Right lobe of liver (tissue), 6 donors: ENCODE measurements at places on chromosomes 2 and 18.

DNA sequence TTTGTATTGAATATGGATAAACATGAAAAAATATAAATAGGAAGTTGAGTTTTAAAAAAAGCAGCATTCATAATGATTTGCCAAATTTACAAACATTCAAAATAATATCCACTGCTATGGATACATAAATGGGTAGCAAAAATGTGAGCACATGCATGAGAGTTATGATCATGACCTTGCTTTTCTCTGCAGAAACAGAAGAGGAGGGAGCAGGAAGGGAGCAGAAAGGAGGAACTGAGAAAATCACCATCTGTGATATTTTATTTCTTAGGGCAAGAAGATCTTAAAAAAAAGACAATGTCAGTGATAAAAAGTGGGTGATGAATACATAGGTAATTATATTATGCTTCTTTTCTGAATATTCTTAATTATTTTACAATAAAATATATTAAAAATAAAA is 17.7 kb upstream of the CCDC93 start:
- DNase-seq = no peak

- DNase-seq = no peak
Observed at GRCh38 chr2:232276733-232277313, 101.7 kb upstream of the ALPP start.

GRCh38 chr18:56678836-56679565 is 27.8 kb downstream of the WDR7 start:
- DNase-seq = no peak

DNA sequence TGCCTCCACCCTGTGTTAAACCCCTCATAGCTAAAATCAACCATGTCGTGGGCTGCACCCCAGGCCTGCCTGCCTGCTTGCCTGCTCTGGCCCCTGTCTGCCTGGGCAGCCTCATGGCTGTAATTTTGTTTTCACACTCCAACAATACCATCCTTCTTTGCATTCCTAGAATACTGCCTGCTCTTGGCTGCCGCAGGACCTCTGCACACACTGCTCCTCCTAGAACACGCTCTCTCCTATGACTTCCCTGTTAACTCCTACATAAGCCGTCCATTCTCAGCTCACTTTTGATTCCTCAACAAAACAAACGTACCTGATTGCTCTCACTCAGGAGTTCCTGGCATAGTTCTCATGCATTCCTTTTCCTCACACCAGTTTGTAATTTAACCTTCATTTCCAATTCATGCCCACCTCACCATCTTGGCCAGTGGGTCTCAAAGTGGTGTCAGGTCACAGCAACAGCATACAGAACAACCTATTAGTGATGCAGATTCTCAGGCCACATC is 2.5 kb downstream of the UXS1 start:
- no peak for DNase-seq
